ENCODE measurements at places on chromosomes 16 and 17.
A peak's percentile ranks its signal among the peaks of the same experiment; 100 is the strongest.

DNA sequence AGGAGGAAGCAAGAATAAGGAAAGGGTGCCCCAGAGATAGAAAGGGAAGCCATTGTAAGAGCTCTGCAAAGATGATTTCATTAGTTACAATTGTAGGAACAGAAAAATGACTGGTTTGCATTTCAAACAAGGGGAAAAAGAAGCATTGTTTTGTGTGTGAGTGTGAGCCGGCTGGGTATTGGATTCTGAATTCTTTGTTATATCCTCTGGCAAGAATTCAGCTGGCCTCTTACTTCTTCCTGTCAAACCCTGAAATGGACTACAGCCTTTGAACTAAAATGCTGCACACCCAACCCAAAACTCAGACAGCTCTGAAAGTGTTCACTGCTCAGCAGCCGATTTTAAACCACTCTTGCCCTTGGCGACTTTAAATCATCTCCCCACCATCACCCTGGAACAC is 461.3 kb downstream of the PMP22 start:
- no peak for DNase-seq

- no peak for DNase-seq
Observed at GRCh38 chr17:64261417-64262145, 1.5 kb downstream of the TEX2 start.

GRCh38 chr16:84970447-84971127 is 40.7 kb downstream of the ZDHHC7 start:
- peak; percentile 56 for DNase-seq

GRCh38 chr16:88568710-88569613 is 1.2 kb upstream of the ZC3H18 start:
- DNase-seq: no peak

DNA sequence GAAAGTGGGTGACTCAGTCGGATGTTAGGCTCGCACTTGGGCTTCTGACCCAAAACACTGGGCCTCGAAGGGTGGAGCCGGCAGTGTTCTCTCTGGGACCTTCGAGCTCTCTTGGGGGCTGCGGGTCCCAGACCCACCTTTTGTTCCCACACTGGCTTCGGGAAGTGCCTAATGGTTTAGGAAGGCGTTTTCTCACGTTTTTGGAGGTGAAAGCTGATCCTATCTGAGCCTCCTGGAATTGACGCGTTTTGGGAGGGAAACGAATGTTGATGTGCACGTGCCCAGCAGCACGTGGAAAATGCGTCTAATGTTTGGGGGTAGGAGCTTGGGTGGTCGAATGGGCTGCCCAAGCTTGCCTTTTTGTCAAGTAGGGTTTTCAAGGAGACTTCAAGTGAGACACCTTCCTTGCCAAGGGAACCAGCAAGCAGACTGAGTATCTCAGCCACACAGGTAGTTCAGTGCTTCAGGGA is 666 bp downstream of the HGS start:
- no peak for DNase-seq

DNA sequence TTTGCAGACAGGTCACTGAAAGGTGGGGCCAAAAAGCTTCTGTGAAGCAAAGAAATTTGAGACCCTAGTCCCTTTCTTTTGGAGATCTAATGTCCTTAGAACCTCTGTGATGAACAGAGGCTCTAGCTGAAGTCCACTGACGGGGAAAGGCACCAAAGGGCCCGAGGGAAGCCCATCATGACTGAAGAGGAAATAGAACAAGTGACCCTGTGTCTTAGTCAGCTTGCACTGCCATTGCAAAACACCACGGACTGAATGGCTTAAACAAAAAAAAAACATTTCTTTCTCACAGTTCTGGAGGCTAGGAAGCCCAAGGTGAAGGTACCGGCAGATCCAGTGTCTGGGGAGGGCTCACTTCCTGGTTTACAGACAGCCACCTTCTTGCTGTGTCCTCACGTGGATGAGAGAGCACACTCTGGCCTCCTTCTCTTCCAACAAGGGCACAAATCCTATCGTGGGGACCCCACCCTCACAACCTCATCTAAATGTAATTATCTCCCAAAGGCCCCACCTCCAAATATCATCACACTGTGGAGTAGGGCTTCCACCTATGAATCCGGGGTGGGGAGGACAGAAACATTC is 24.3 kb upstream of the ASGR2 start:
- DNase-seq: no peak

DNA sequence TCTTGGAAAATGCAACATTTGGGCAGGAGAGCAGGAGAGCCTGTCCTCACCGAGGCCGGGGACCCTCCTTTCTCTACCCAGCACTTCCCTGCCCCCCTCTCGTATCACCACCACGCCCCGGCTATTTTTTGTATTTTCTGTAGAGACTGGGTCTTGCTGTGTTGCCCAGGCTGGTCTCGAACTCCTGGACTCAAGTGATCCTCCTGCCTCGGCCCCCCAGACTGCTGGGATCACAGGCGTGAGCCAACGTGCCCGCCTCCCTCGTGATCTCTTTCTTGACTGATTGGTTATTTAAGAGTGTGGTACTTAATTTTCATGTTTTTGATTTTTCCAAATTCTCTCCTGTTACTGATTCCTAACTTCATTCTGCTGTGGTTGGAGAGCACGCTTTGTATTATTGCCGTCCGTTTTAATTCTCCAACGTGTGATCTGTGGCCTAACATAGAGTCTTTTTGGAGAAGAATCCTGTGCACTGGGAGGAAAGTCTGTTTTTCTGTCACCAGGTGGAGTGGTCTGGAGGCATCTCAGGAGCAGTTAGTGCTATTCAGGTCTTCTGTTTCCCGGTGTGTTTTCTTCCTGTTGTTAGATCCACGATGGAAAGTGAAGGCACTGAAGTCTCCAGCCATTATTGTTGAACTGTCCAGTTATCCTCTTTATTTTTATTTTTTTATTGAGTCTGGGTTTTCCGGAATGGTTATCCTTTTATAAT is 40.4 kb downstream of the ZNF778 start:
- no peak for DNase-seq

DNA sequence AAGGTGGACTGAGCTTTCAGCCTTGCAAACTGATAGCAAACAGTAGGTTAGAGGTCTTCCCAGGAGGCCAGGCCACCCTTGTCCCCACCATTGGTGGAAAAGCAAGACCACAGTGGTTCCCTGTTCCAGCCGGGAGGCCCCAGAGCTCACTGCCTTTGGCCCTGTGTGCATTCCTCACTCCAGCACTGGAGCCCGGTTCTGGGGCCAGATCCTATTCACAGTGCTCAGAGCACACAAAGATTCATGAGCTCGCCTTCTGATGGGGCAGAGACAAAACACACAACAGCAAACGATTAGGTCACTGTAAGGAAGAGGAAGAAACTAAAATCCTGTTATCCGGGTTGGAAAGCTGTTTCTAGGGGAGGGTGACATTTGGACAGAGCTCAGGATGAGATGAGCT is 5.6 kb upstream of the PGS1 start:
- no peak for DNase-seq

DNA sequence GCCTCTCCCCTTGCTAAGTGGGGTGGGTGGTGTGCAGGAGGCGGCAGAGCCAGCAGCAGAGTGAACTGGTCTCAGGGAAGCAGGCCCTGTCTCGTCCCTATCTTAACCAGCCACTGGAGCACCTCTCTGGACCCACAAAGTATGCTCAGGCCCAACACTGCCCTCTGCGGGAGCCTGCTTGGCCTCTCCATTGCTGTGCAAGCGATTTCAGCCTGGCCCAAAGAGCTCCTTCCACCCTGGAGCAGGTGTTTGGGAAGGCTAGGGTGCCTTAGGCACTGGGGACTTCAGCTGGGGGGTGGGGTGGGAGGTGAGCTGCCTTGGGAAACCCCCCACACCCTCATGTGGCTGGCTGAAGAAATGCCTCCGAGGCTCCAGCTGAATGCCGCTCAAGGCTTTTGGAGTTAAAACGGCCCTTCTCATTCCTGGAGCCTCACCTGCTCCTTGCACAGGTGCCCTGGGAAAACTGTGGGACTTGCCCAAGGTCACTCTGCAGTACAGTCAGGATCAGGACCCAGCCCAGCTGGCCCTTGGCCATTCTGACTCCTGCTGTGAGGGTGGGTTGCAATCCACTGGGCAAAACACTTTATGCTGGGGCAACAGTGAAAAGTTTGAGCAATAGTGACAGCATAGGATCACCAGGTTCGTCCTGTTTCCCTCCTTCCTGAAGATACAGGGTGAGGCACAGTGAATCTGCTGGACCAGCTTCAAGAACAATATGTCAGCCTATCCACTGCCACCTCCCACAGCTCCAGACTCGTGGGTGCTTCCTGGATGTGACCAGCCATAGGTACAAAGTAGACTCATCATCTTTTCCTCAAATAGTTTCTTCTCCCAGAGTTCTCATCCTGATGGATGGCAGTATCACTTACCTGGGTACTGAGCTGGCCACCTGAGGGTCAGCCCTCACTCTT is 5.9 kb upstream of the UBE2O start:
- peak; percentile 69 for DNase-seq

DNA sequence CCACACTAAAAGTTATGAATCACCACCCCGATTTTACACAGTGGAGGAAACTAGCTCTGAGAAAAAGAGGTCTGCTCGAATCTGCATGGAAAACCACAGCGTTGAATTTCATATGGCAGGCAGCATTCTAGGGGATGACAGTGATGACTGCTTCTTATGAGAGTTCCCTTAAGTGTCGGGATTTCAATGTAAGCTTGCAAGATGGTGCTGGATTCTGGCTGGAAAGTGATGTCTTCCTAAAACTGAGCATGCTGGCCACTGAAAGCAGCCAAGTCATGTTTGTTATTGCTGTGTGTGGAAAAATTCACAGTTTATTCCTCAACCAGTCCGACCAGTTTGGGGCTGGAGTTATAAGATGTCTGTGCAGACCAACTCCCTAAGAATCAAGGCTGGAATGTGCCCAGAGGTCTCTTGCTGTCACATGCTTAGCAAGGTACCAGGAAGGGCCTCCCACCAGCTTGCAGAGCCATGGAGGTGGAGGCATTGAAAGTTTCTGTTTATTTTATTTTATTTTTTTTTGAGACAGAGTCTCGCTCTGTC is 37.2 kb upstream of the GAN start:
- no peak for DNase-seq

DNA sequence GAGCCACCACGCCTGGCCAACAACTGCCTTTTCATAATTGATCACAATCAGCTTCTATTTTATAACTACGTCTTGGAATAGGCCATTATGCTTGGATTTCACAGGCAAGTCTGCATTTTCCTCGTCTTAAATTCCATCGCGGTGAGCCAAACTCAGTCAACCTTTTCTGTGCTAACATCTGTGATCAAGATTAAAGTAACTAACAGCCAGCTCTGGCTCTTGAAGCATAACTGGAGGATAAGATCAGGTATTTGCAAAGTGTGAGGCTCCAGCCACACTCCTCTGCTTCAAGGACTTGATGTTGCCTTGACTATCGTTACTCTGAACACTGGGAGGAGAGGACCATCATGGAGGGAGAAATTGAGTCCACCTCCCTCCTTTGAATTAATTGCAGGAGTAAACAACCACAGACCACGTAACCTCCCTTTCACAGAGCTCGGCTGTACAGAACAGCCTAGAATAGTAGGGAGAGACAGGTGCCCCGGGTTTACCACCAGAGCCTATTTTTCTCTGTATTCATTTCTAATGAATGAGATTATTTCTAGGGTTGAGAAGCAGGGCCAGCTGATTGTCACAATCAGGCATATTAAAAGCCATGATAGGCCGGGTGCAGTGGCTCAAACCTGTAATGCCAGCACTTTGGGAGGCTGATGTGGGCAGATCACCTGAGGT is 143.0 kb downstream of the XYLT1 start:
- DNase-seq: no peak

DNA sequence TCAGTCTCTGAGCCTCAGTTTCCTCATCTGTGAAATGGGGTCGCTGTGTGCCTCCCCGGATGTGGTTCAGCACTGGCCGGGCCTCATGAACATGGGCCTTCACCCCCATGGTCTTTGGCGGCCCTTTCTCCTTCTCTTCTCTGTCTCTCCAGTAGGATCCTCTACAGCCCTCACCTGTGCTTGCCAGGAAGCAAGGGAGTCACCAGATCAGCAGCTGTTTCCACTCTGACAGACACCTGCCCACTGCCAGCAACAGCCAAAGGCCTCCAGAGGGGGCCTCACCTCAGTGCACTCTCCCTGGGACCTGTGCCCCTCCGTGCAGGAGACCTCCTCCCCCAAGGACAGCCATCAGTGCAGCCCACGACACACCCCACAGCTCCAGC is 89.4 kb downstream of the C16orf78 start:
- no peak for DNase-seq

DNA sequence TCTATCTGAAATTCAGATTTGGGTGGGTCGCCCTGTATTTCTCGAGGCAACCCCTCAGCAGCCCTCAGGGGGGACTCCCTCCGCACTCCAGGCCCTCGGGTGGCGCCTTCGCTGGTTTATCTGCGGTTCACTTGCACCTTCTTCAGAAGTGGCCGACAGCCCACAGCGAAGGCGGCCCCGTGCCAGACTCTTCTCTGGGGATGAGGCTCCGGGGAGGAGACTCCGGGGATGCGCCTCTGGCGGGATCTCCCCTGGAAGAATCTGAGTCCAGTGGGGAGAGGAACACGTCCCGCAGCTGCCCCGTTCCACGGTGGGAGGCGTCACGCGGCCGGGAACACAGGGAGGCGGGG is 63.9 kb upstream of the DNAJA2 start:
- no peak for DNase-seq

- no peak for DNase-seq
Observed at GRCh38 chr17:17181666-17182597, 24.2 kb downstream of the PLD6 start.

DNA sequence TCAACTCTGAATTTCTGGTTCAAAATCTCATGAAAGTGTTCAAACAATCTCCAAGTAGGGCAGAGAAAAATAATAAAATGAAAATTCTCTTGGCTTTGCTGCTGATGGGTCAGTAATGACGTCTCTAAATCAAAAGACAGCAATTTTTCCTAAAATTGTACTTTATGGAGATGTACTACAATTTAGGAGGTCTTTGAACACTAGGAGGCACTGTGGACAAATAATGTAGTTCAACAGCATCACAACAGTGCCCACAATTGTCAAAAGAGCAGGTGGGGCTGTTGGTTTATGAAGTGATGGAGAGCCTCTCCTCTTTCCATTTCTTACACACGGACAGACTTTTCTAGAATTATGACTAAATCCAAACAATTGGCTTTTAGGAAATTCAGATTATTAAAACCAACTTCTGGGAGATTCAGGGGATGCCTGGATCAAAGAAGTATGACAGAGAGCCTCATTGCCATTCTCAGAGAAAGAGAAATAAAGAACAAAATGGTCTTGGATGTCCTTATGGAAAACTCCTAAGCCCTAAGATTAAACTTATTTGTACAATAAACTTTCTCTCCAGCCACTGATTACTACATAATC is 23.8 kb downstream of the EZH1 start:
- peak; percentile 83 for DNase-seq

- no peak for DNase-seq
Observed at GRCh38 chr17:30942308-30943079, 20.7 kb downstream of the ADAP2 start.

GRCh38 chr17:56021681-56022190 is 131.5 kb upstream of the ANKFN1 start:
- DNase-seq: no peak

DNA sequence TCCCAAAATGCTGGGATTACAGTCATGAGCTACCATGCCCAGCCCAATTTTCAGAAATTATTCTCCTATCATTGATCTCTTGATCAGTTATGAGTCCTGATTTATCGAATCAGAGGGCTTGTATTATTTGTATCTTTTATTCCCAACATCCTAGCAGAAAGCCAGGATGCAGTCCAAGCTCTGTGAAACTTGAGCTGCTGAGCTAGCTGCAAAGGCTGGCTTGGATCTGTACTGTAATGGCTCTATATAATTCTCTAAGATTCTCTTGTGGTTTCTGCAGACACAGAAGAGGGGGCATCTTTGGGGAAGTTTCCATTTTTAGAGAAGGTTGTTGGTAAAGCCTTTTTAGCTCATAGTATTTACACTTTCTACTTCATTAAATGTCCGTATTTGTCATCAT is 227.1 kb downstream of the MAP2K4 start:
- no peak for DNase-seq

- peak; percentile 16 for DNase-seq
Observed at GRCh38 chr16:30499284-30499683, 26.7 kb downstream of the ITGAL start.

Measured in dermis microvascular lymphatic vessel endothelial cell (primary cell).